Activated CD4-positive, alpha-beta T cell treated with anti-CD3 and anti-CD28 coated beads for 24 hours (primary cell): ENCODE measurements at places on chromosomes 16 and 17.

DNA sequence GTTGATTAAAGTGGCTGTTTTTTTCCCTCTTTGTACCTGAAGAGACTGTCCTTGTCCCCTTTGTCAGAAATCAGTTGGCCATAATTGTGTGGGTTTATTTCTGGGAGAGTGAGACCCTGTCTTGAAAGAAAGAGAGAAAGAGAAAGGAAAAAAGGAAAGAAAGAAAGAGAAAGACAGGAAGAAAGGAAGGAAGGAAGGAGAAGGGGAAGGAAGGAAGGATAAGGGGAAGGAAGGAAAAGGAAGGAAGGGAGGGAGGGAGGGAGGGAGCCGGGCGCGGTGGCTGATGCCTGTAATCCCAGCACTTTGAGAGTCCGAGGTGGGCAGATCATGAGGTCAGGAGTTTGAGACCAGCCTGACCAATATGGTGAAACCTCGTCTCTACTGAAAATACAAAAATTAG is 6.8 kb upstream of the EVPLL start:
- DNase-seq = no peak

DNA sequence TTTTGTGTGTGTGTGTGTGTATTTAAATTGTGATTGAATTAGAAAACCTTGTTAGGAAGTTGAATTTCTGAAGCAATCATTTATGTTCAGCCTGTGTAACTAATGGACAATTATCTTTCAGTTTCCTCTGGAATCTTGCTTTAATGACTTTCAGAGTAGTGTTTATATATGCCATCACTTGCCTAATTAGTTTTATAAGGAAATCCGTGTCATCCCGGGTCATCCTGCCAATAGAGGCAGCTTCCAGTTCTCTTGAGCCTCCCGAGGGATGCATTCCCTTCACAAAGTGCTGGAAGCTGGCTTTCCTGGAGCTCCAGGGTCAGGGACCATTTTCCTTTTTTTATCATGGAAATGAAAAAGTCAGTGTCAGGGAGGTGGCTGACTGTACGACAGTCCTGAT is 42.9 kb downstream of the PRKCA start:
- no peak for DNase-seq

DNA sequence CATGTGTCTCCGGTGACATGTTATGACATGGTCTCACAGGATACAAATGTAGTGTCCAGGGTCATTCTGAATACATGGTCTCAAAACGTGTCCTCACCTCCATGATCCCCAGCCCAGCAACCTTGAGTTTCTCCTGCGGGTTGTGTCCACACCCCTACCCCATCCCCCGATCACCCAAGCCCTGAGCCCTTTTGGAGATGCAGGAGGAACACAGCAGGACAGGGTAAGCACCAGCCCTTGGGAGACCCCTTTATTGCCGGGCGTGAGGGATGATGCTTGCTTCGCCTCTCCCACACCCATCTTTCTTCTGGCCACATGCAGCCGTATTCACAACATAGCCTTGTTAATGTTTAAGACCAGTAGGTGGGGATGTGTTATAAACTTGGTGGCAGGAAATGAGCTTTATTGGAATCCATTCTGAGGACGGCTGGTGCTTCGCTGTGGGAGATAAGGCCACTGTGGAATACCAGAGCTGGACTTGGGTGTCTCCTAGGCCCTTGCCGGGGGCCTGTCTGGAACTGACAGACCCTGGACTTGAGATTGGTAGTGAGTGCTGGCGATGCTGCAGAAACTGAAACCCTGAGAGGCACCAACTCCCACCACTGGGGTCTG is 5.5 kb downstream of the TMEM132E start:
- no peak for DNase-seq

GRCh38 chr16:66426112-66427035 is 721 bp upstream of the BEAN1 start:
- no peak for DNase-seq
